ENCODE measurements at places on chromosomes 7 and 10.
A peak's percentile ranks its signal among the peaks of the same experiment; 100 is the strongest.

DNA sequence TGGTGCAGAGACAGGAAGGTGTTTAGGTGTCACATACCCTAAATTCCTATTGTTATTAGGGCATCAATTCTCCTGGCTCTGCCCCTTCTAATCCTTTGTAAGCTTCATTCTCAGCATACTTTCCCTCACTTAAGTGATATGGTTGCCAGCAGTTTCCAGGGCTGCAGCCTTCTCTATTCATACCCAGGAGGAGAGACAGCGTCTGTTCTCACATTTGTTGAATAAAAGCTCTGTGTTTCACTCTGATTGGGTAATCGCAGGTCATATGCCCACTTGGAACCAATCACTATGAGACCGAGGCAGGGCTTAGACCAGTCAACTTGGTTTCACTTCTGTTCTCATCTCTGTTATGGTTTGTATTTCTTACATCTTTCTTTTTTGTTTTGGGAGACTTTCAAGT lies 109.6 kb upstream of the MTPN start:
- DNase-seq: no peak

DNA sequence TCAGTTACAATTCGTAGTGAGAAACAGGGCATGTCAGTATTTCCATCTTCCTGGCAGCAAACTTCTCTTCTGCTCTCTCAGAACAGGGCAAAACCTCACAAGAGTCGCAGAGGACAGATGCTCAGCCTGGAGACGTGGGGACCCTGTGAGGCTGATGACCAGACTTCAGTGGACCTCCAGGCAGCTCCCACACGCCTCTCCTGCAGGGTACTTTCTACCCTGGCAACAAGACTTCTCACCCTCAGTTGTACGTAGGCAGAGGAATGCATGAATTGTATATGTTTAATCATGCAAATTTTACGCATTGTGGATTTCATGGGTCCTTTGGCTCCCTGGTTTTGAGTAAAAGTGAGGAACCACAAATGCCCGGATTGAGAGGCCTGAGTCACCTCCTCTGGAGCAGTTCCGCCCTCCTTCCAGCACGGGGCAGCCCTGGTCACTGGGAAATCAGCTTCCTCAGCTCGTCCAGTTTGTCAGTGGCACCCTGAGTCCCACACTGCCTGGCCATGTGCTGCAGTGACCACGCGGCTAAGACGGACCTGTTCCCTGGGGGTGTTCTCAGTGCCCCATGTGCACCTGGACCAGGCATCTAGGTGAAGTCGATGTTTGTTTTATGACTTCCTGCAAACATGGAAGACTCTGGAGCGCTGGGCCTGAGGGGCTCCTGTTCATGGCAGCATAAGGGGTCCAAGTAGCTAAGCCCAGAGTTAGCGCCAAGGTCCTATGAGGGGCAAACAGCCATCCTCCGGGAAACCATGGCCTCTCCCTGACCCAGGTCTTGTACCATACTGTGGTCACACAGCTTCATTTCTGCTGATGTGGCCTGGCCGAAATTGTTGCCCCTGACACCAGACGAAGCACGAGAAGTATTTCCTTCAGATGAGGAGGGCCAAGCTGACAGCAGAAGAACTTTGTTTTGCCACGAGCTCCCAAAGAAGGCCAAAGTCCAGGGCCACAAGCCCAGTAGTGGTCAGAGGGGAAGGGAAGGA lies 165.1 kb downstream of the TNS3 start:
- DNase-seq: no peak

DNA sequence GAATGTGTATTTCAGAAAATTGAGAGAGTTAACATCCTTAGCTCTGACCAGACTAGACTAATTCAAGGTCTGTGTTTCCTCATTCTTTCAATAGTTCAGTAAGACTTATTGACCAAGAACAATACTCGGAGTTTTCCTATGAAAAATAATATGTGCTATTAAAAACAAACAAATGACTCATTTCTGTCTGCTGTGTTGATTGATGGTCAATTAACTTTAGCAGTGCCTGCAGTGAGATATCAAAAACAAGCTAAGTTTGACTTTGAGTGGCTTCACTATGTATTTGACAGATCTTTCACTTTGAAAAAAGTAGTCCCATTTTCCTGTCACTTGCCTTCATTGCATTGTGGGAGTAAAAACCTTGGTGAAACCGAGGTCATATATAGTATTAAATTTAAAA lies 91.0 kb downstream of the GNAT3 start:
- no peak for DNase-seq

DNA sequence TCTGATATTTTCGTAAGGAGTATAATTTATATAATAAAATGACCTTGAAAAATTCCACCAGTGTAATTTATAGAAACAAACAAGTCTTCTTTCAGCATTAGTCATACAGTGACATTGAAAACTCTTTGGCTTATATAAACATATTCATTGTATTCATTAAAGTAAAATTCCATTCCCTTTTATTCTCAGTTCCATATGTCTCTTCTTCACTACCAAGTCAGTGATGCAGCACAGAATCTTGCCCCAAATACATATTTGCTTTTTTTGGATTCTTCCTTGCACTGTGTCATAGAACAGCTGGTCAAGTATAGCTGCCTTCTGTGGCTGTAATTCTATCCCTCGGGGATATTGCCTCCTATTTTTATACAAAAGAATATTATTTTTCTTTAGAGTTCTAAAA lies 884.5 kb upstream of the POT1 start:
- no peak for DNase-seq

DNA sequence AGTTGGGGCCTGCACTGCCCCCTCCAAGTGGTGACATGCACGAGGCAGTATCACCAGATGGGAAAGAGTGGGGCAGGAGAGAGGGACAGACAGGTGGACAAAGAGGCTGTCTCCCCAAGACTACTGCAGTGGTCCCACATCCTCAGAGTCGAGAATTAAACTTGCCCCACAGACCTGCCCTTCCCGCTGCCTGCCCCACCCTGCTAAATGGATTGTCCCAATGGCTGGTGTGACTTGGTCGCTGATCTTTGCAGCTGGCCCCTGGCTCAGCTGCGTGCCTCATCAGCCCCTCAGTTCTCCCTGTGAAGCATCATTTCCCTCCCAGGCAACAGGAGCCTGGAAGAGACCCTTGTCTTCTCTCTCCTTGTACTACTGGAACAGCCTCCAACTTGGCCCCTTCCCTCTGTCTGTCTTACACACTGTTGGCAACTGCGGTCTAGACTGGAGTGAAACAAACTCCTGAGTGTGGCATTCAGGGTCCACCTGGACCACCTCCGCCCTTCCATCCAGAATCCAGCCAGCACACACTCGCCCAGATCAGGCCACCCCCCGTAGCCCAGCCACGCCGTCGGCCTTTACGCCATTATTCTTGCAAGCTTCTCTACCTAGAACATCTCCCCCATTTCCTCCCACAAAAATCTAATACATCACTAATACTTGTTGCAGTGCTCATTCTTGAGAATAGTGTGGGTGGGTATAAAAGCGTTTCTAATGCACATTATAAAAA lies 275.1 kb downstream of the CELF2 start:
- peak; percentile 1 for DNase-seq

GRCh38 chr10:124222318-124222987 lies 129.1 kb upstream of the CHST15 start:
- no peak for DNase-seq

DNA sequence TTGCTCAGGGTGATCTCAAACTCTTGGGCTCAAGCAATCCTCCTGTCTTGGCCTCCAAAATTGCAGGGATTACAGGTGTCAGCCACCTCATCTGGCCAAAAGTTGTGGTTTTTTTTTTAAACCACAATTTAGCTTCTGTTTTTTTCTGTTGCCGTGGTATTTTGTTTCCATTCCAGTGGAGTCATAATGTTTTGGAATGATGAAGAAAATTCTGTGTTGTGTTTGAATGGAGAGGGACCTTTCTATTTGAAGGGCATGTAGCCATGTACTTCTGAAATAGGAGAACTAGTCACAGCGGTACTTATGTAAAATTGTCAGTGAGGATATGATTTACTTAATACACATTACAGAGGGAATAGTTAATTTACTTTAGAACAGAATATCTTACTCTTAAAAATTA lies 201.3 kb downstream of the ARL4A start:
- DNase-seq: no peak

DNA sequence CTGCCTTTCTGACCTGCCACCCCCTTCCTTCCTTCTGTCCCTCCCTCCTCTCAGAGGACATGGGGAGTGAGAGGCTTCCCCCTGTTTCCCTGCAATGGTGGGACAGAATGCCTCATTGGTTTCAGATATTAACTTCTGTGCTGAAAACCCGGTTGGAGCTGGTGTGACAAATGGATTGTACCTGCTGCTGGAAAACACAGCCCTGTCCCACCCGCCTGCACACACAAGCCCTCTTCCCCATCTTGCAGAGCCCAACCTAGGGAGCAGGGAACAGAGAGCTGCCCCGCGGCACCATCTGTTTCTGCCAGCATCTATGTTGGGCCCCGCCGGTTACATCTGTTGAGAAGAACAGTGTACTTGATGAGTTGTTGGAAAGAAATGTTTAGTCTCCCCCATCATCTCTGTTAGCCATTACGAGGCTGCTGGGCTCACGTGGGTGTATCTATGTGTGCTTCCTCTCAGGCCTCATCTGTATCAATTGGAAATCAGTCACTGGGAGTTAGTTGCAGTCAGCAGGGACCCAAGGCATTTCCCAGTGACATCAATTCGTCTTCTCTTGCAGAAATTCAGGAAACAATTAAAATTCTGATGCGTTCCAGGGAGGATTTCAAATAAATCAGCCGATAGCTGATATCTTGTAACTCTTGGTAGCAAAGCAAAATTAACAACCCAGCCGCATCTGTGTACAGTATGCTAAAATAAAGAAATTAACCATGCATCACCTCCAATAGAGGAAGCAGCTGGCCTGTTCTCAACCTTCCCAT lies 725.6 kb upstream of the GALNT17 start:
- DNase-seq: no peak

DNA sequence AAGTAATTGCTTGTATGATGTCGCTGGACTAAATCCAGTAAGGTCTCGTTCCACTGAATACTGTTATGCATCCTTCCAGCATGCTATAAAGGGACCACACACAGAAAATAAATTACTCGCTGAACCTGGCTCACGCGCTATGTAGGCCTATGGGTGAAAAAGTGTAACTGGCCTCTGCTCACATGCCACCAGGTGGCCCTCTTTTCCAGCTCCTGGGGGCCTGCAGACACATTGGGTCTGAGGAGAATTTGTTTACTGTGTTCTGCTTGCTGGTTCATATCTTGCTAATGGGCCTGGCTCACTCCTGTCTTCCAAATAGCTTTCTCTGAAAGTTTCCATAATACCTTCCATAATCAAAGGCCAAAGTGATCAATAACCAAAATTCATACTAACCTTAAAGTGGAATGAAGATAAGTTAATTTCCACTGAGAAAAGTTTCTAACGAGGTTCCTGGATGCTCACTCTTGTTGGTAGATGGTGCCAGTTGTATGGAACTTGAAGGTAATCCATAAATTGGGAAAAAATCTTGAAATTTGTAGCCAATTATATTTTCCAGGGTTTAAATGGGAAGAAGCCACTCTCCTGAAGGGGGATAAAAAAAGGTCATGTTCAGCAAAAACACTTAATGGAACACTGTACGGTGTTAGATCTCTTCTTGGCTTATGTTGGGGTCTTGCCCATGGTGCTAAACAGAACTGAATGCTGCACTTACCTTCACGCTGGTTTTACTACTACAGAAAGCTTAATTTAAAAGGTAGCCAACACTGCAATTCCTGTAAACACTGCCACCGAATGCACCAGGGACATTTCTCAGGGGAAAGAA lies 27.0 kb upstream of the ZPBP start:
- DNase-seq: peak; percentile 24

GRCh38 chr10:103648636-103649532 lies 155.4 kb downstream of the NEURL1 start:
- no peak for DNase-seq

DNA sequence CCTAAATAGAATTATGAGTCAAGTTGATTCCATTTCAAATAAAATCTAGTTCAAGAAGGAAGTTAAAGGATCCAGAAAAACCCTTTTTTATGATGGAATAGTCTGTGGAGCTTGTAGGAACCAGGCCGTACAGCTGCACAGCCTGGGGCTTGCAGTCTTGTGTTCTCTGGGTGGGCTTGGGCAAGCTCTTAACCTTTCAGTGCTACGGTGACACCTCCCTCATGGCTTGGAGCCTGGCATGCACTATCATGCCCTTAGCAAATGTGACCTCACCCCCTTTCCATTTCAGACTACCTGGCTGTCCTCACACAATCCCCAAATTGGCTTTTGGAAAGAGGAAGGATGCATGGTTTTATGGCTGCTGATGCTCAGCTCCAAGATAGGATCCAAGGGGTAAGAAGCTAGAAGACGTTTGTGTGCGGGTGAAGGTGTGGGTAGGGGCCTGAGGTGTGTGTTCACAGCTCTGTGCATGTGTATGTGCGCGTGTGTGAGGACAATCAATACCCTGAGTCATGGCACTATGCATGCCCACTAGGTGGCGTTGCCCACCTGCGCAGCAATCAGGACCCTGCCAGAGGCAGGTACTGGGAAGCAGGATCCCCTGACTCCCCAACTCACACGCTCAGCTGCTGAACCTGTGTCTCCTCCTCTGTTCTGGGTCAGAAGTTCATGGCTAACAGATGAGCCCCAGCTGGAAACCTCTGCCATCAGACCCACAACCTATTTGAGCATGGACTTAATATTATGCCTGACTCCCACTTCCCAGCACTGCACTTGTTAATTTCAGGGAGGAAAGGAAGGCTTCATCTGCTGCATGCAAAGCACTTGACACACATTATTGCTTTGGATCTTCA lies 113.4 kb downstream of the PTPN20 start:
- peak; percentile 73 for DNase-seq

- no peak for DNase-seq
Measured at GRCh38 chr7:104124893-104125477, 82.8 kb downstream of the ORC5 start.

GRCh38 chr7:148148456-148148855 lies 442.1 kb upstream of the C7orf33 start:
- no peak for DNase-seq

DNA sequence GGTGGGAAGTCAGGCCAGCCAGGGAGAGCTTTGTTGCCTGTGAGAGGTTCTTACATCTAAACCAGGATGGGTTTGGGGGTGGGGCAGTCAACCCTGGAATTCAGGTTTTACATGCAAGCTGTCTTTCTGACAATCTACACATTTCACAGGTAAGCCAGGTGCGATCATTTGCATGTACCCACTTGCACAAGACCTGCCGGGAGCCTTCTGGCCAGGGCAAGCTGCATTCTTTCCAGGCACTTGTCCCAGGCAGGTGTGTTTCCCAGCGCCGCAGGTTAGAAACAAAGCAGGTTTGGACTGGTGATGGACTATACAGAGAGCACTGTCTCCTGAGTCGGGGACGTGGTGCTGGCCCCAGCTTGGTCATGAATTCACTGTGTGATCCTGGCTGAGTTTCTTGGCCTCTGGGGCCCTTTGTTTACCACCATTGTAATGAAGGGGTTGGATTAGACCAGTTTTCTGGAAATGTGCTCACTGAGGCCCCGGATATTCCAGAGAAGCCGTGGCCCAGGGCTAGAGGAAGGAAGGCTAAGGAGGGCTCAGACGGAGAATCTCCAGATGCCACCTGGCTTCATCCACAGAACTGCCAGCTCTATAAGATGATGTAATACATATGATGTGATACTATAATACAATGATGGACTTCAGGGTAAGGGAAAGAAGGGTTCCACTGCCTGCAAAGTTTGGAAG lies 205.2 kb upstream of the SVIL start:
- DNase-seq: no peak
